ENCODE measurements at places on chromosomes 11 and 22. TPM values are rescaled to one million over a fixed set of nuclear protein-coding genes. Genes with fewer than 3 reads are reported as not detected.

Gene GLYAT
- total RNA-seq, result not detected

Gene C11orf21
- 1.3 TPM for total RNA-seq

Gene NOL12
- 24.6 TPM for total RNA-seq

Gene PRG2
- not detected for total RNA-seq

Gene LRRC74B
- not detected for total RNA-seq

Gene OR52I1
- total RNA-seq, result not detected

Gene ATP5MG
- total RNA-seq, result 27.5 TPM

Gene LDHAL6A
- not detected for total RNA-seq

Gene SLC16A8
- total RNA-seq, result 12.6 TPM

Gene FLRT1
- 14.0 TPM for total RNA-seq

Gene PEX26
- 27.5 TPM for total RNA-seq

Gene CALCA
- not detected for total RNA-seq

Gene TMEM132A
- total RNA-seq, result 88.3 TPM

Gene TMEM151A
- total RNA-seq, result 4.0 TPM

Gene KLHDC7B
- 0.05 TPM for total RNA-seq

Gene RPS25
- total RNA-seq, result 786 TPM

Gene ELMOD1
- total RNA-seq, result 30.2 TPM

Gene KRTAP5-10
- total RNA-seq, result not detected

Gene EMSY
- 63.1 TPM for total RNA-seq

Gene ANGPTL5
- total RNA-seq, result 0.93 TPM

Gene CARD18
- 0.88 TPM for total RNA-seq

Gene APOBEC3A
- total RNA-seq, result 5.4 TPM

Gene C11orf42
- total RNA-seq, result not detected

Gene GGTLC3
- not detected for total RNA-seq

Gene MAPK8IP2
- 22.7 TPM for total RNA-seq

Gene A4GALT
- 9.8 TPM for total RNA-seq

Gene KRTAP5-2
- not detected for total RNA-seq

Gene KRTAP5-11
- total RNA-seq, result not detected

Gene CRELD2
- total RNA-seq, result 24.4 TPM

Gene IL10RA
- 4.2 TPM for total RNA-seq

Gene LRRC75B
- 16.0 TPM for total RNA-seq

Gene C11orf87
- total RNA-seq, result 6.3 TPM

Gene SCN2B
- 7.4 TPM for total RNA-seq

Gene FOLH1
- total RNA-seq, result 11.5 TPM

Gene FOLR2
- total RNA-seq, result 11.8 TPM

Gene WNT7B
- total RNA-seq, result 8.4 TPM

Gene CBLIF
- not detected for total RNA-seq

All from camera-type eye (tissue), 1 donor.